Esophagus mucosa (tissue), 1 donor: ENCODE measurements at places on chromosomes 7 and 10. TPM values are rescaled to one million over a fixed set of nuclear protein-coding genes. Genes with fewer than 3 reads are reported as not detected.

- ATAC-seq: peak; percentile 52
These were observed 56.6 kb downstream of the INPP5A start for GRCh38 chr10:132593900-132594876.

The ATRNL1 gene
- 1.3 TPM for total RNA-seq

The ANKRD61 gene
- total RNA-seq: not detected

- no peak for ATAC-seq
These were observed 157.9 kb upstream of the INSYN2A start for GRCh38 chr10:127354255-127354654.
